ENCODE measurements at places on chromosomes 1 and 21. TPM values are rescaled to one million over a fixed set of nuclear protein-coding genes. Genes with fewer than 3 reads are reported as not detected.

GRCh38 chr1:59670662-59671061, 144.1 kb upstream of the HOOK1 start:
- no peak for DNase-seq

DNA sequence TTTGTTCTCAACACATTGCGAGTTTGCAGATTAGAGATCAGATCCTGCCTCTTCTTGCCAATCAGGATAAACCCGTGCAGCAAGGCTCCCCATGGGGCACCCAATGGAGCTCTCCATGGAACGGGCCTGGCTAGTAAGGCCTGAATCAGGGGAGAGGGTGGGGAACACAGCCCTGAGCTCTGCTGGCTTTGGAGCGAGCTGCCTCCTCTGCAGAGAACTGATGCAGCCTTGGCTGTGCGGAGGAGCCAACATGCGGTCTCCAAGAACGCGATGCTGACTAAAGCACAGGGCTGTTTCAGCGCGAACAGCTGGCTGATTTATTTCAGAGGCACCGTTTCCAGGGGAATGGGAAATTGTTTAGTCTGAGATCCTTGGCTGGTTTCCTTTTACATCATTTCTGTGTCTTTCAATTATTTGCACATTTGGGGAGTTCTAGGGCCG, 139.7 kb downstream of the TSEN15 start:
- no peak for DNase-seq

DNA sequence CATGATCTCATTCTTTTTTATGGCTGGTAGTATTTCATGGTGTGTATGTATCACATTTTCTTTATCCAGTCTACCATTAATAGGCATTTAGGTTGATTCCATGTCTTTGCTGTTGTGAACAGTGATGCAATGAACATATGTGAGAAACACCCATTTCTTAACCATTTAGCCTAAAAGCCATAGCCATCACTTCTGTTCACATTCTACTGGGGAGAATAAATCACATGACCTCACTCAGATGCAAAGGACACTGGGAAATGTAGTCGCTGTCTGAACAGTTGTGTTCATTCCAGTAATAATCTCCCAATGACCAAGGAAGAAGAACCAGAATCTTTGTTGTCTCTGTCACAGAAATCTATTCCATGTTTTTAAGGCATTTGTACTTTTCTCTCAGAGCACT, 15.1 kb upstream of the PLA2G2E start:
- no peak for DNase-seq

DNA sequence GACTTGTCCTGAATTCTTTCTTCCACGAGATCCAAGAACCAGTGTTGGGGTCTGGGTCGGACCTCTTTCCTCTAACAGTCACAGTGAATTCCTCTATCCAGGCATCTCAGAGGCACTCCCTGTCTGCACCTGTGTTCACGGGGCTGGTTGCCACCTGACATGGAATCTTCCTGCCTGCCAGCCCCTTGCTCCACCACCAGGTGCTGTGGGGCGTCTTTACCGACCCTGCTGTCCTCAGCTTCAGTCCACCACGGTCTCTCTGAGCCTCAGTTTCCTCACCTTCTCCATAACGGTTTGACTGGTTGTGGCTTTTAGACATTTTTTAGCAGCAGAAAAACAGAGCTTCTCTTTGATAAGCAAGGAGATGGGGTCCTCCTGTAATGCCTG, 62.7 kb downstream of the SDC3 start:
- DNase-seq = no peak

HMGN2 gene
- total RNA-seq = 173 TPM

PDPN gene
- total RNA-seq = 108 TPM

DNA sequence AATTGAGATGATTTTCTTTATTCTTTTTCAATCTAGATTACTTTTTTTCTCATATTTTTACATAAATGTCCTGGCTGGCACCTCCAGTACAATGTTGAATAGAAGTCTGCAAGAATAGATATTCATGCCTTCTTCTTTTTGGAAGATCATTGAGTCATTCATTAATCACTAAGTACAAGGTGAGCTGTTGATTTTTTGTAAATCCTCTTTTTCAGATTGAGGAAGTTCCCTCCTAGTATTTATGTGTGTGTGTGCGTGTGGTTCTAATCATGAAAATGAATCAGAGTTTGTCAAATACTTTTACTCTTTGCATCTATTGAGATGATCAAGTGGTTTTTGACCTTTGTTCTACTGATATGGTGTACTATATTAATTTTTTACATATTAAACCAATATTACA, 859.3 kb downstream of the KCNT2 start:
- no peak for DNase-seq

DNA sequence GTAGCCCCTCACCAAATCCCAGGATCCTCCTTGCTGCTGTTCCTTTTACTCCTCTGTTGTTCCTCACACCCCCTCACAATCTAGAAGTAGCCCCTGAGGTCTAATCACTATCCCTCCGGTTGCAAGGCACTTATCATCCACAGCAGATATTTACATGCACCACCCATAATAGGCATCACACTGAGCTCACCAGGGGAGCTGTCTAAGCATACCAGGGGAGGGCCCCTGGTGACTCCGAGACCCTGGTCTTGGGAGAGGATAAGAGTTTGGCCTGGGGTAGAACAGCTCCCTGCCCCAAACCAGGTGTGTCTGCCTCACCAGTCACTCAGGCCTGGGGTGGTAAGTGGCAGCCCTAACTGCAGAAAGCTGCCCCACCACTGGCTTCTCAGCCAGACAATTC, 37.3 kb upstream of the ZC3H12A start:
- DNase-seq = no peak

GRCh38 chr1:31120783-31121180, 55.3 kb upstream of the PUM1 start:
- no peak for DNase-seq

- no peak for DNase-seq
Observed at GRCh38 chr1:205015241-205015640, 27.8 kb upstream of the CNTN2 start.

GRCh38 chr1:235989105-235989504, 75.8 kb downstream of the NID1 start:
- no peak for DNase-seq

CRP gene
- not detected for total RNA-seq

TGFB2 gene
- total RNA-seq = 122 TPM

Data from lung microvascular endothelial cell (primary cell).